ENCODE measurements at places on chromosomes 7 and 10. TPM values are rescaled to one million over a fixed set of nuclear protein-coding genes. Genes with fewer than 3 reads are reported as not detected.

GRCh38 chr10:6607182-6607581 is 27.1 kb upstream of the PRKCQ start:
- DNase-seq = no peak

- no peak for DNase-seq
Observed at GRCh38 chr7:116100626-116101025, 70.1 kb upstream of the TFEC start.

DNA sequence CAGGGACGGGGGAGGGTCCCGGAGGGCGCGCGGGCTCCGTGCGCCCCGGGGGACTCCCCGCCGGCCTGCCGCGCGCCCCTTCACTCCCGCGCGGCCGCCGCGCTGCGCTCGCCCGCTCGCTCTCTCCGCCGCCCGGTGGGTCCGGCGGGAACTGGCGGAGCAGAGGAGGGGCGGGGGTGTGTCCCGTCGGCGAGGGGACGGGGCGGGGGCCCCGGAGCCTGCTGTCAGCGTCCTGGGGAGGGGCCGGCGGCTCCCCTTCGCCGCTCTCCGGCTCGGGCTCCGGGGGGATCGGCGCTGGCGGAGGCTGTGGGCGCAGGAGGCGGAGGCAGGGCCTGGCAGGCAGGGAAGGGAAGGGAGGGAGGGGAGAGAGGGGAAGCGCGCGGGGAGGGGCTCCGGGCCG is at the start of gene SH3PXD2A:
Gene SH3PXD2A, minus strand, starts transcription at position 153 of the 400 bp plus-strand sequence. CDS start 310 bp downstream, outside the sequence.
- DNase-seq = peak; percentile 59

- peak; percentile 52 for DNase-seq
Observed at GRCh38 chr10:102009801-102010425, 46.1 kb downstream of the ARMH3 start.

The ASAH2 gene
- total RNA-seq = 5.9 TPM

DNA sequence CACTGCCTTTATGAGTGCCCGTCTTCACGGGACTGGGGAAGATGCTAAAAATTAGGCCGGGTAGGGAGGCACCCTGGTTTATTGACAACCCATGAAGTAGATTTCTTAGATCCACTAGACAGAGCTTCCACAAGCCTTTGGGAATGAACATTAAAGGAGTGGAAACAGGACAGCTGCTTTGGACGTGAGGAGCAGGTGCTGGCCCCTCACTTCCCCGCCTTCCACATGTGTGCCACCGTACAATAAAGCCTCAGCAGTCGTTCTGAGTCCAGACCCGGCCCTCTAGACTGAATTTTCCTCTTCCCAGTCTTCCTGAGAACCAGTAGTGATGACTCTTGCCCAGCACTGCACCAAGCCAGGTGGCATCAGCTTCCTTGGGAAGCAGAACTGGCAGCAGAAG is 282.4 kb downstream of the CELF2 start:
- DNase-seq = no peak

DNA sequence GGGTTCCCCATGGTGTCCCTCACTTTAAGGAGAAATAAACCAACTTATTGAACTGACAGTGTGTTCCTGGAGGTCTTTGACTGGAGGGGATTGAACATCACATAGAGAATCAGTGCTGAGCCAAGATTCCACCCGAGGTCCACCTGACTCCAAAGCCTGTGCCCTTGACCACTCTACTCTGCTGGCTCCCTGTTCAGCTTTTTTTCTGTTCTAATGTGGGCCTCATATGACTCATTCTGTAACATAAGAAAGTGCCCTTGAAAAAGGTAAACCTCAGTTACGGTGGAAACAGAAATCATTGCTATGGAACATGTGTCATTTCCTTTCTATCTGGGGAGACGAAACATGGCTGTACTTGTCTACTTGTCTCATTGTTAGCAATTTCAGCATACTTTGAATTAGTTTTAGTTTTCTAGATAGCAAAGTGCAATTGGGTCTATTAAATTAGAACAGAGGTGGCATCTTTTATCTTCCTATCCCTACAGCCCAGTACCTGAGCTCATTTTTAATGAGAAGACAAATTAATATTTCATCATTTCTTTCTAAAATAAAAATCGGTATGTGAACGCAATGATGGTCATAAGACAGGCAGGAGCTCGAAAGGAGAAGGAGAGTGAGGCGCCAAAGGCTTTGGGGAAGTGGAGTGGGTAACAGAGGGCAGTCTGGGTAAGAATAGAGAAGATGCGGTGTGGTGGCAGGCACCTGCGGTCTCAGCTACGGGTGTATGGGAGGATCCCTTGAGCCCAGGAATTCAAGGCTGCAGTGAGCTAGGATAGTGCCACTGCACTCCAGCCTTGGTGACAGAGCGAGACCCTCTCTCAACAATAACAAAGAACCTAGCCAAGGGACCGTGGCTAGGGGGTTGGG is 1.5 kb downstream of the GSDME start:
- no peak for DNase-seq

- DNase-seq = no peak
Observed at GRCh38 chr10:71473671-71474599, 77.2 kb downstream of the CDH23 start.

GRCh38 chr7:140653319-140654108 is 12.9 kb upstream of the DENND2A start:
- peak; percentile 77 for DNase-seq

- no peak for DNase-seq
Observed at GRCh38 chr10:36534471-36535002, 590.9 kb upstream of the ANKRD30A start.
